Epithelial cell of alveolus of lung (primary cell): ENCODE measurements at places on chromosomes 16 and 17. TPM values are rescaled to one million over a fixed set of nuclear protein-coding genes. Genes with fewer than 3 reads are reported as not detected.

VMO1 gene
- total RNA-seq = not detected in 2 replicates

TERB1 gene
- total RNA-seq = not detected in 2 replicates

RNF222 gene
- not detected in 2 replicates for total RNA-seq

CAMKK1 gene
- total RNA-seq = 0.96 and 3.0 TPM in 2 replicates

KRTAP9-8 gene
- not detected in 2 replicates for total RNA-seq

MYH8 gene
- 0.88 TPM in 1 of 2 replicates, not detected in the other for total RNA-seq

ITGB4 gene
- 2.1 and 22.9 TPM in 2 replicates for total RNA-seq

PRR29 gene
- 0.08 and 0.52 TPM in 2 replicates for total RNA-seq

PIRT gene
- total RNA-seq = not detected in 2 replicates

ALDH3A1 gene
- not detected in 2 replicates for total RNA-seq

SOST gene
- total RNA-seq = not detected in 2 replicates
